ENCODE measurements at places on chromosomes 1 and 21.

DNA sequence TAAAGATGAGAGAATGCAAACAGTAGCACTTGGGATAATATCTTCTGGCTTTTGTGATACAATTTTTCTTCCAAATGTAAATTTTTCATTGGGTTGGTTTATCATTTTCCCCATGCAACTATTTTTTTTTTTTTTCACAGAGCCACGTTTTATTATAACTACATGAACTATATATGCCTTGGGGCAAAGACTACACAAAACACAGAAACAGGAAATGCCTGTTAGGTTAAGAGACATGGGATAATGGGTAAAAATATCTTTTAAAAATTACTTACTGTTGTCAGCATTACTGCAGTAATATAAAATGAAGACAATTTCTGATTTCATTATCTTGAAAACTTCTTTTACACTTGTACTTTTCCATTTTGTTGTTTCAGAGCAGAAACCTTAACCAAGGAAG, 74.6 kb downstream of the DISP1 start:
- DNase-seq: no peak

- DNase-seq: no peak
Measured at GRCh38 chr1:22376976-22377375, 74.7 kb upstream of the ZBTB40 start.

DNA sequence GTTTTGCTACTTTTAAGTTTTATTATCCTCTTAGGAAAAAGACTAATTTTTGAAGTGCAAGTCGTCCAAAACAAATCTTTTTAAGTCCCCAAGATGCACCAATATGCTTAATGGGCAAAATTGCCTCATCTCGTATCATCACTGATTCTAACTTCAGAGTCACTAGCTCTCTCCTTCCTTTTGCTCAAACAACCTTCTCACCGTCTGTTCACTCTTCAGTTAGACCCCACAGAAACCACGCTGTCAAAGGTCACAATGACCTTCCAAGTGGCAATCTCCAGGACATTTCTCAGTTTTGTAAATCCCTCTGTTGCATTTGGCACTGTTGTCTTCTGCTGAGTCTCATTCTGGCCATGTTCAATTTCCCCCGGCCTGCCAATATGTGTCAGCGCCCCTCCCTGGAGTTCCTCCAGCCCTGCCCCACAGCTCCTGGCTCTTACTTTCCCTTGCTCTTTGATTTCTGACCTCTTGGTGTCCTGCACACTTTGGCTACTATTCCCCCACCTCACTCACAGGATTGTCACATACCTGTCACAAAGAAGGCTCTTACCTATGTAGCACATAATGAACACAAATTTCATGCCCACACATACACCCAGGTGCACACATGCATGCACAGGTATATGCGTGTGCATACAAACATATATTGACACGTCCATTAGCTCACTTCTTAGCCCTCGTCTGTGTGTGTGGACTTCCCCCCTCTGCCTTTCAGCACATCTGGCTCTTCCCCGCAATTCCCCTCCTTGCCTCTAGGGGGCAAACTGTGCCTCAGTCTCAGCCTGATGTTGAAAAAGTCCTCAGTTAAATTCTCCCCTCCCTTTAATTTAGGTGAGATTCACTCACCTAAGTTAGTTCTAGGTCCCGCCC, 354.0 kb upstream of the DUSP10 start:
- no peak for DNase-seq

- peak; percentile 72 for DNase-seq
Measured at GRCh38 chr1:196407358-196408051, 200.7 kb downstream of the KCNT2 start.

GRCh38 chr1:53572815-53573173, 113.6 kb downstream of the DMRTB1 start:
- no peak for DNase-seq

GRCh38 chr1:28517649-28517999, 11.8 kb downstream of the RCC1 start:
- DNase-seq: no peak

DNA sequence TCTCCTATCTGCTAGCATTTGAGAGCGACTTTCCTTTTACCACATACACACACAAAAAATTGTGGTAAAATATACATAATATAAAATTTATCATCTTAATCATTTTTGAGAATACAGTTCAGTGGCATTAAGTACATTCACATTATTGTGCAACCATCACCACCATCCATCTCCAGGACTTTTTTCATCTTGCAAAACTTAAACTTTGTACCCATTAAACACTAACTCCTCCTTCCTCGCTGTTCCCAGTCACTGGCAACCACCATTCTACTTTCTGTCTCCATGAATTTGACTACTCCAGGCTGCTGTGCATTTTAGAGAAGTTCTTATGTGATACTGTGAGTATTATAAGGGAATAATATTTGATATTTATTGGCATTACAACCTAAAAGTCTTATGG, 181.3 kb downstream of the C1orf21 start:
- no peak for DNase-seq

GRCh38 chr1:199859491-199859933, 168.0 kb upstream of the NR5A2 start:
- peak; percentile 47 for DNase-seq

DNA sequence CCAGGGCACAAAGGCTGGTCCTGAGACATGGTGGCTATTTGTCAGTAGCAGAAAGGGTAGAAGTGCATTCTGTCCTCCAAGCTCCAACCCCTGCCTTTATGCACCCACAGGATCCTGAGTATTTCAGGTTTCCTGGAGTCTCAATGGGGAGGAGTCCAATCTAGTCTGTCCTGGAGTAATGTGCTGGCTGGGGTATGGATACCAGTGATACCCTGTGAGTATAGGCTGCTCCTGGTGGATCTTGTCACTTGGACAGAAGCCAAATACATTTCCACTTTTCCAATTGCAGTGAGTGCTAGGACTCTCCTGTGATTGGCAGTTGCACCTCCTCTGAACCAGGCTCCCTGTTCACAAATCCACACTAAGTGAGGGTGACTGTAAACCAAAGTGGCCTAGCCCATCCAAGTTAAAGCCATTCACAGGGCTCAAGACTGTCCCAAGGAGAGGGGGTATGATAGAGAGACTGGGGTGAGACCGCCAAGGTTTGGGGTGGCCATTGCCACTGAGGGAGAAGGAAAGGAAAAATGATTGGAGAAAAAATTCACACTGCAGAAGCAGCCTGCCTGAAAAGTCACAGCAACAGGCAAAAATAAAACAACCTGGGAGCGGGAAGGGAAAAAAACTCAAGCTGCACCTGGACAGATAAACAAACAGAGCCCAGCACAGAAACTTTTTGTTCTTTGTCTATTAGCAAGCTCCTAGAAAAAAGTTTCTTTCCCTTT, 163.4 kb upstream of the ETV3 start:
- DNase-seq: no peak

DNA sequence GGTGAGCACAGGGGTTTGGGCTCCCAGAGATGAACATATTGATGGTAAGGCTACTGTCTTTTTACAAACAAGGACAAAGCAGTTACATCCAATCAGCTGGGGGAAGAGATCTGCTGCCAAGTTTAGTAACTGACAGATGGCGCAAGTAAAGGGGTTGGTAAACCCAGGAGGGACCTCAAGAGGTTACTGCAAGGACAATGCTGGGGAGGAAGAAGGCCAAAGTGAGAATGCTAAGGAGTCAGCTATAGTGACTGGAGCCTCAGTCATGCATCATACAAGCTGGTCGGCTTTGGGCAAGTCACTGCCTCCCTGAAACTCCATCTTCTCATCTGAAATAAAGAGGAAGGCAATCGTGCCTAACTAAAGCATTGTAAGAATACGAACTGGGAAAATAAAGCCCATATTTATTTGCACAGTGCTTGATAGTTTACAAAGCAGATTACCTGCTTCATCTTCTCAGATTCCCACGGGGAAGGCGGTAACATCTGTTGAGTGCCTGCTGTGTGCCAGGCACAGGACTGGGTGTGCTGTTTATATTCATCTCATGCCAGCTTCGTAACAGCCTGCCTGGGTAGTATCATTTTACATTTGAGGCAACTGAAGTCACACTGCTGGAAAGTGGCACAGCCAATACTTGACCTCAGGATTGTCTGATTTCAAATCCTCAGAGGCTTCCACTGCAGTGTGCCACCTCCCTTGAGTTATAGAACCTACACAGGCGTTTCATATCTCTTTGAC, 114.8 kb downstream of the BEND5 start:
- no peak for DNase-seq

- peak; percentile 92 for DNase-seq
Measured at GRCh38 chr1:63674238-63674864, 81.1 kb downstream of the PGM1 start.

GRCh38 chr1:55699228-55699627, 484.1 kb upstream of the USP24 start:
- no peak for DNase-seq

GRCh38 chr1:12477936-12478611, 139.9 kb downstream of the DHRS3 start:
- DNase-seq: peak; percentile 99

- peak; percentile 44 for DNase-seq
Measured at GRCh38 chr1:155729031-155729898, 40.4 kb downstream of the DAP3 start.

DNA sequence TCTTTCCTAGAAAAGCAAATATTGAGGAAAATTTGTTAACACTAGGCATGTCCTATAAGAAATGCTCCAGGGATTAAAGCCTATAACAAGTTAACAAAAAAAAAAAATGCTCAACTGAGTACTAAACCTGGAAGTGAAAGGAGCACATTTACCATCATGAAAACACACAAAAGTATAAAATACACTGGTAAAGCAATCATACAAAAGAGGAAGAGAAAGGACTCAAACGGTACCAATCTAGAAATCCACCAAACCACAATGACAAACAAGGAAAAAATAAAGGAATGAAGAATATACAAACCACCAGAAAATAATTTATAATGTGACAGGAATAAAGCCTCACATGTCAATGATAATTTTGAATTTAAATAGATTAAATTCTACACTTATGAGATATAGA, 21.2 kb downstream of the CD1E start:
- no peak for DNase-seq

DNA sequence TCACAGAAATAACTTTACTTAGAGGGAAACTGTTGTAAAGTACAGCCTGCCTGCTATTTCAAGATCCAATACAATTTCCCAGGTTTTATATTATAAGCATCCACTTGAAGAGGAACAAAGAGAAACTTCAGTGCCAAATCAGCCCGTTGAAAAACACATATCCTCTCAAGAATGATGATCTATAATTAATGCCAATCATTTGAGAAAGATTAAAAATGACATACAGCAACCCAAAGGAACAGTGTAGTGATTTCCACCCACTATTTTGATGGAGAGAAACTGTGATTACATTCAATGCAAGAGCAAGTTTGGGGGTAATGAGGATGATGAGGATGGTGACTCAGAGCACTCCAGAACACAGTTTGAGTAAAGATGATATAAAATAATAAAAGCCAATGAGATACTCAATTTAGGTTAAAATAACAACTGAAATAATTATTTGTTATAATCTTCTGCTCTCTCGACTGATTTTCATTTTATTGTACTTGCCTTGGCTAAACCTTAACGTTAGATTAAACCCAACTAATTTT, 715.5 kb downstream of the NCAM2 start:
- peak; percentile 12 for DNase-seq

DNA sequence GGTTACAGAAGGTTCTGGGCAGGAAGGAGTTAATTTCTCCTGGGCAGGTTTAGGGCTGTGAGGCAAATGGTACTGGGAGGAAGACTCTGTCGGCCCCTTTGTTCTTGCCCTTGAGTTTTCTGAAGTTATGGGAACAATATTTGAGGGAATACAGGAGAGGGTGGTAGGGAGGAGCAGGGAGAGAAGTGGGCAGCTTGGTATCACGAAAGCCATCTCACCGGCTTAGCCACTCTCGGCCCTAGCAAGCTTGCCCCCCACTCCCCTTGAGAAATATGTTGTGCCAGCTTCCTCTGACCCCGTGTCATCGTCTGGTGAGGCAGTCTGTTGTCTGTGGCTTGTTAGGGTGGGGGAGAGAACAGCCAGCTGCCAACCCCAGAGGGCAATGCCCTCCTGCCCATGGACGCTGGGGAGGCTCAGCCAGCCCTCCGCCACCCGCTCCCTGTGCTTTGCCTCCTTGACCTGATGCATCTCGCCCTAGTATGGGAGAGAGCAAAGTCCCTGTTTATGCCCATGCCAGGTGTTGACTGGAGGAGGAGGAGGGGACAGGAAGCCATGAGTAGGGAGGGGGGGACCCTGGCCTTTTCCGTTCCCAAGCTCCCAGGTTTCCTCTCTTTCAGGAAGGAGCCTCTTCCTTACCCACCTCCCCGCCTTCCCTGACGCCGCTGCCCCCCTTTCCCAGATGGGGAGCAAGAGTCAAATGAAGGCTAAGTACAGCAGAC, 1.2 kb downstream of the EFNA1 start:
- no peak for DNase-seq

DNA sequence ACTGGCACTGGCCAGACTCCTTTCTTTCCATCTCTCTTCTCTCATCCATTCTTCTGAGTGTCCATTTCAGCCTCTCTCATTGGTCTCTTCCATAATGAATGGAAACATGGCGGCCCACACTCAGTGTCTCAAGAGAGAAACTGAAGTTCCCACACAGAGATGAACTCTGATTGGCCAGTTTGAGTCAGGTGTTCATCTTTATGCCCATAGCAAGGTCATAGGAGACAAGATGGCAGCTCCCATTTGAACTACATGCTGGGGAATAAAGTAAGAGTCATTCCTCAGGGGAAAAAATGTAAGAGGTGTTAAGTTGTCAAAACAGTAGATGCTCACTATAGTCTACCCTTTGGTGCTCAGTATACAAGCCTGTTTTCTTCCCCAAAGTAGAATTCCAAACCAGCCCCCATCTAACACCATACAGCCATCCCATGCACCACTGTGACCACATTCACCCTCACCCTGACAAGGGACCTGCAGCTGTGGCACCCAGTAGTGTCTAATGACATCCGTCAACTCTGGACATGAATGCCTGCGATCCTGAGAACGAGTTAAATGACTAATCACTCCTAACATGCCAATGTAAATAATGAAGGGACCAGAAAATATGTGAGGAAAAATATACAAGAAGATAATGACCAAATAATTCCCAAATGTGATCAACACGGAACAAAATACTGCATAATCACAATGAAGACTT, 12.4 kb downstream of the CDA start:
- DNase-seq: peak; percentile 61

Data from astrocyte (in vitro differentiated cells and primary cell).